ENCODE measurements at places on chromosomes 13 and 19.

GRCh38 chr19:40703029-40703755 is 12.7 kb upstream of the NUMBL start:
- DNase-seq = no peak

GRCh38 chr13:79481685-79482052 is 714 bp downstream of the NDFIP2 start:
- DNase-seq = no peak

GRCh38 chr19:47374876-47375693 is 26.0 kb downstream of the DHX34 start:
- no peak for DNase-seq

GRCh38 chr19:30249911-30250310 is 122.3 kb upstream of the ZNF536 start:
- DNase-seq = no peak

GRCh38 chr13:25727250-25727649 is 324.6 kb downstream of the SHISA2 start:
- DNase-seq = no peak

DNA sequence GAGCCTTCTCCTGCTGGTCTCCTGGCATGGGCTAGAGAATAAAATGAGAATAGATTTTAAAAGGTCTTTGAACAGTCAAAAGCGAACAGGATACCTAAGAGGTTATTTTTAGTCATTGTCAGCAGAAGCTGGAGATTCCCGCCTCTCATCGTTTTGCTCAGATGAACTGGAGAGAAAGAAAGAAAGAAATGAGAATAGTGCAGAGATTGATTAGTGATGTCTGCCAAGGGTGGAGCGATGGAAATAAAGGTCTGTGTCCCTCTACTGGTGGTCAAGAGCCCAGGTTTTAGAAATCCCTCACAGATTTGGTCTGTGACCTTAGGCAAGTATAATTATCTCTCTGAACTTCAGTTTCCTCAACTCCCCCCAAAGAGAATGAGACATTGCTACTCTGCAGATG is 5.3 kb downstream of the NCAN start:
- no peak for DNase-seq

DNA sequence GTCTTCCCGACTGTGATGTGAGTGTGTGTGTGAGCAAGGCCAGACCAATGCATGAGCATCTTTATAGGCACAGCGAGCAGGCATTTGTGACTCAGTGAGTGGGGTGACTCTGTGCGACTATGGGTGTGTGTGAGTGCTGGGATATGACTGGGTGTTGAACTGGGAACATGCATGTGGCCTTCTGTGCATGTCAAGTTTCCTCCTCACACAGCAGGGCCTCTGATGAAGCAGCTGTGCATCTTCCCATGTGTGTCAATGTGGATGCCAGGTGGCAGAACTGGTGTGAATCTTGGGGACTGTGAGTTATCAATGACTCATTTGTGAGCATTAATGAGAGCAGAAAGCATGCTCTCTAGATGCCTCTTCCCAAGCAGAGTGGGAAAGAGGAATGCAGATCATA is 12.1 kb upstream of the LGALS14 start:
- no peak for DNase-seq

DNA sequence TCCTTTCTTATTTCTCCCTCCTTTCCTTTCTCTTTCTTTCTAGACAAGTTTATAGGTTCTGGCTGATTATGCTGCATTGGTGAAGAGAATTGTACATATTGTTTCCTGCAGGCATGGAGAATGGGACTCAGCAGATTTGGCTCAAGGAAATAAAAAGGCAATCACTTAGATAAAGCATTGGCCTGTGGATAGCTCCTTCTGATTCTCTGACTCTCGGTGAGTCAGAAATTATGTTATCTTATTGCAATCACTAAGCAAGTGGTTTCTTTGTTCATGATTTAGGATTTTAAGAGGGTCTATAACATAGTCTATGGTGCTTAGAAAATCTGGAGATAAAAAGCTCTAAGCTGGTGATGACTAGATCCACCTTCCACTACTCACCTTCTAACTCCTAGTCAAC is 54.0 kb upstream of the POSTN start:
- no peak for DNase-seq

Measured in HS-5 (cell line).